ENCODE measurements at places on chromosomes 1 and 21. TPM values are rescaled to one million over a fixed set of nuclear protein-coding genes. Genes with fewer than 3 reads are reported as not detected.

Gene PLEKHG5
- polyA plus RNA-seq = 6.4 TPM

- DNase-seq = no peak
These were observed 115.4 kb upstream of the SERTAD4 start for GRCh38 chr1:210117198-210117597.

GRCh38 chr21:14115646-14116045 is 95.1 kb downstream of the LIPI start:
- DNase-seq = no peak

Gene S100A8
- polyA plus RNA-seq = 2,335 TPM

GRCh38 chr1:44168520-44169098 is 27.2 kb upstream of the KLF18 start:
- DNase-seq = no peak

Gene KRTAP19-2
- not detected for polyA plus RNA-seq

DNA sequence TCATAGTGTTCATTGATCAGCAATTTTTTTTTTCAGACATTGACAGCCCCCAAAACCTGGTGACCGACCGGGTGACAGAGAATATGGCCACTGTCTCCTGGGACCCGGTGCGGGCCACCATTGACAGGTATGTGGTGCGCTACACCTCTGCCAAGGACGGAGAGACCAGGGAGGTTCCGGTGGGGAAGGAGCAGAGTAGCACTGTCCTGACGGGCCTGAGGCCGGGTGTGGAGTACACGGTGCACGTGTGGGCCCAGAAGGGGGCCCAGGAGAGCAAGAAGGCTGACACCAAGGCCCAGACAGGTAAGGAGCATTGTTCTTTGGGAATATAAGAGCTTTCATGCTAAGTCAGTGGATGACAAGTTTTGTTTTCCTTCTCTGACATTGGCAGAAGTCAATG is 49.3 kb downstream of the TNN start:
- no peak for DNase-seq

GRCh38 chr21:29958551-29958950 is 18.8 kb upstream of the GRIK1 start:
- no peak for DNase-seq

Gene ZBED6
- 0.29 TPM for polyA plus RNA-seq

GRCh38 chr1:183089025-183089639 is 65.9 kb downstream of the LAMC1 start:
- no peak for DNase-seq

DNA sequence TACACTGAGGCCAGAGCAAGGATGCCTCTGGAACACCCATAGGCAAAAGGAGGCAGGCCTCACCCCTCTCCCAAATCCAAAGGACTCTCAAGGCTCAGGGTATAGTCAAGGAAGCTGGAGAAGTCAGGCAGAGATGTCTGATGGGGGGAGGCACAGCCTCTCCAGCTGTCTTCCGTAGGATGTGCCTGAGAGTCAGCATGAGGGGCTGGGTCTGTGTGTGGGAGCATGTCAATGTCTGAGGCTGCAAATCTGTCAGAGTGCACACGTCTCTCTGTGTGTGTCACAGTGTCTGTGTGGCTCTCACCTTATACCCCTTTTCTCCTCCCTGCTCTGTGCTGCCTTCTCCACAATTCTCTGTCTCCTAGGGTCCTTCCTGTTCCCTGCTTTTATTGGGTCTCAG is 4.0 kb downstream of the HPCAL4 start:
- DNase-seq = no peak

Gene DIPK1A
- polyA plus RNA-seq = 6.9 TPM

- DNase-seq = no peak
These were observed 23.2 kb downstream of the VPS26C start for GRCh38 chr21:37243961-37244360.

DNA sequence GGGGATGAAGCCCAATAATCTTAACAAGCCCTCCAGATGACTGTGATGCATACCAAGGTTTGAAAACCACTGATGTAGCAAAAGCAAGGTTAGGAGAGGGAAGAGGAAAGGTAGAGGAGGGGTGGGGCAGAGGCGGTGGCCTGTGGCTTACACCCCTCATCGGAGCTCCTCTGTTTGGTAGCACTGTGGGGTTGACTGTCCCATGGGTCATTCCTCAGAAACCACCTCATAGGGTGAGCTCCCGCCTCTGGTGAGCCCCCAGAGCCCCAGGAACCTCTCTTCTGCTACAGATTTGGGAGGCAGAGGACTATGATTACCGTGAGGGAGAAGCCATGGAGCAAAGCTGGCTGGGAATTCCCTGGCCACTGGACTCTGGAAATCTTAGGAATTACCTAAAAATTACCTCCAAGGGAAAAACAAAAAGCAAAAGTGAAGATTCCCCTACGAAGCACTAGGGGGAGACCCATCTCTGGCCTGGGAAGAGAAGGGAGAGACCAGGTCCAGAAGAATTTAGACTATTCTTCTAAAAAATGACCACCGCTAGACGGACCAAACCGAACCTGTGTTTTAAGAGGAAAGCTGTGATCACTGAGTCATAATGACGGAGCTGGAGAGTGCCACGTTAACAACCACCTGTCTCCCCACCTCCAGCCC is 1.5 kb upstream of the RASSF5 start:
- peak; percentile 39 for DNase-seq

GRCh38 chr1:154574716-154575115 is 7.1 kb downstream of the CHRNB2 start:
- DNase-seq = no peak

- peak; percentile 19 for DNase-seq
These were observed 9.3 kb downstream of the FAM151A start for GRCh38 chr1:54614024-54614423.

DNA sequence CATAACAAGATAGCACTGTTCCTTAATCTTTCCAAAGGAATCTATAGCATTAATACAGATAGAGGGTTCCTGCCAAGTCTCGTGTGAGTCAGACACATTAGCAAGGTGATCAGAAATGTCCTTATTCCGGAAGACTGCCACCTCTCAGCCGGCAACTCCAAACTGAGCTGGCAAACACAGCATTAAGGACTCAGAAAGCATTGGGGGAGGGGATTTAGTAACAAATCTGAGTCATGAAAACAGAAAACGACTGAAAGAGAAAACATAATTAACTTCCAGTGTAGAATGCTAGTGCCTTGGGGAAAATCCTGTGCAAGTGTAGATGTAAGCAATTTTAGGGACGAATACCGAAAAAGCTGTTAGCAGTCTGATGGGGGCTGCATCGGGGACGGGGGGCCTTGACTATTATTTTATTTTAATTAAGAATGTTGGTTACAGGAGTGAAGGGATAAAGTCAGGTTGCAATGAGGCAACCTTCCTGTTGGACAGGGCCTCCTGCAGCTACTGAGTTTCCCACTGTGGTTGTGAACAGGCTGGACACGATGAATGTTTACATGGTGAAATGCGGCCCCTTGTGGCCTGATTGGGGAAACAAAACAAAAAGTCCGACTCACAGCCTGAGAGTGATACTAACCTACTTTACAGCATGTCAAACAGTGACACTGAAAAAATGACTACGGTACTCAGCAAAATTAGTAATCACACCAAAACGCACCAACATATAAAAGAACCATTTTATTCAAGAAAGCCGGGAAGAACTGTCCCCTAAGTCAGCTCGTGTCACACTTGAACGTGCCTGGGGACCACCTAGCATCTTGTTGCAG is 20.7 kb downstream of the MIS18A start:
- no peak for DNase-seq

DNA sequence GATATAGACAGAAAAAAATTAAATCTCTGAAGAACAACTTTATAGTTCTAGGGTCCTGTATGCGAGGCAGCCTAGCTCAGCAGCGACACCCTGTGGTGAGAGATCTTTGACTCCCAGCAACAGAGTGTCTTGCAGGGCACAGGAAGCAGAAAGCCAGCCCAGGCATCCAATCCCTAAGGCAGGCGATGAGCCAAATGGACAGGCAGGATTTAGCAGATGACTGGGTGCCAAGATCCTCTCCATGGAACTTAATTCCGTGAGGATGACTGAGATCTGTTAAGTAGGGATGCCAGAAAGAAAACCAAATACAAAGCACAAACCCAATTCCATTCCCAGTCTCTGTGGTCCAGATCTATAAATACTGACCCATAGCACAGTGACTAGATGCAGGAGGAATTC is 38.8 kb downstream of the HLCS start:
- DNase-seq = peak; percentile 83

- no peak for DNase-seq
These were observed 31.3 kb downstream of the ZBTB8B start for GRCh38 chr1:32496127-32496526.

DNA sequence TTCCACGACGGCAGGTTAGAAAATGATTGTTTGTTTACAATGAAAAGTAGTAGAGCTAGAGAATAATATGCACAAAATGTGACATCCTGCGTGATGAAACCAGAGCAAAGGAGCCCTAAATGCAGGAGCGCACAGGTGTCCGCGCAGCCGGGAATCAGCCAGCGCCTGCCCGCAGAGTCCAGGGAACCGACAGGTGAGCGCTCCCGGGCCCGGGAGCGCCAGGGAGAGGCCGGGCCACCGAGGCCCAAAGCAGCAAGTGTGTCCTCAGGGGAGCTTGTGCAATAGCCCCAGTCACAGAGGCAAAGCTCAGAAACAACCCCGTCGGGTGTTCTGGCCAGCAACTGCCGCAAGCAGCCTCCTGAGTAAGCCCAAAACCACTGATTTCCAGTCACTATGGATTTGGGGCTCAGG is 789 bp upstream of the GALE start:
- DNase-seq = peak; percentile 84

- DNase-seq = peak; percentile 69
These were observed 7.3 kb upstream of the TAGLN2 start for GRCh38 chr1:159932296-159933285.

Gene TRIM67
- under 0.01 TPM for polyA plus RNA-seq

DNA sequence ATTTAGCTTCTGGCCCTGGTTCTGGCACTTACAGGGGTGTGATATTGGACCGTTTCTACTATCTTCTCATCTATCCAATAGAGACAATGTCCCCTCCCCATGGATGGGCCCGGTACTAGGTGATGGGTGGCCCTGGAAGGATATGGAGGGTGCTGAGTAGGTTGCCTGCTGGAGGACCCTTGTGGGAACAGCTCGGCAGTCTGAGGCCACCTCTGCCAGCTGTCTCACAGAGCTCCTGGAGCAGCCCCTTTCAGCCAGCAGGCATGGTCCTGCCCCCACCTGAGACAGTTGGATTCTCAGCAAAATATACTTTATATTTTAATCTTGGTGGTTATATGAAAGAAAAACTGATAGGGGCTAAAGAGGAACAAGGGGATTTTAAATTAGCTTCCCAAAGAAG is 101.0 kb upstream of the LMO4 start:
- DNase-seq = no peak

DNA sequence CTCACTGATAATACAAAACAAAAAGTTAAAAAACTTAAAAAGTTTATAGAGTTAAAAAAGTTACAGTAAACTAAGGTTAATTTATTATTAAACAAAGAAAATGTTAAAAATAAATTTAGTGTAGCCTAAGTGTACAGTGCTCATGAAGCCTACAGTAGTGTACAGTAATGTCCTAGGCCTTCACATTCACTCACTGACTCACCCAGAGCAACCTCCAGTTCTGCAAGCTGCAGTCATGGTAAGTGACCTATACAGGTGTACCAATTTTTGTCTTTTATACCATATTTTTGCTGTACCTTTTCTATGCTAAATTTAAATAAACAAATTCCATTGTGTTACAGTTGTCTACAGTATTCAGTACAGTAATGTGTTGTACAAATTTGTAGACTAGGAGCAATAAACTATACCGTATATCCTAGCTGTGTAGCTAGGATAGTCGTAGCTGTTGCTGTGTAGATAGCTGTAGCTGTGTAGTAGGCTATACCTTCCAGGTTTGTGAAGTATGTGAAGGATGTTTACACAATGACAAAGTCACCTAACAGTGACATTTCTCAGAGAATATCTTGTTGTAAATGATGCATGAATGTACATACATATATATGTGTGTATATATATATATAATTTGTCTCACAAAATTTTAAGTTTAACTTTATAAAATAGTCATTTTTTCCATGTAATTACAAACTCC is 140.2 kb downstream of the TGFB2 start:
- DNase-seq = no peak

Gene CSF1
- polyA plus RNA-seq = 8.1 TPM

DNA sequence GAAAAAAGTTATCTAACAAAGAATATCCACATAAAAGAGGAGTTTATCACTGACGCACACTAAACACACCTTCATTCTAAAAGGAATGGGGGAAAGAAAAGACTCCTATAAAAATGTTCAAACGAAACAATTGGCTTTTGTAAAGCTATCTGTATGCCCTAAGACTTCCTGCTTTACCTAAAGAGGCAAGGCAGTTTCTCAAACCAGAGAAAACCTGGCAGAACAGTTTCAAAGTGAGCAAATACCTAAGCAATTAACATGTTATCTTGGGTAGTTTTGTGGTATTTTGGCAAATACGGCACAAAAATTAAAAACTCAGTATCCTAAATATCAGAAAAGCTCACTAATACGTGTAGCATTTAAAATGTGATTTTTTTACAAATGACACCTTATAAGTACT is 1.9 kb downstream of the PUM1 start:
- DNase-seq = no peak

- no peak for DNase-seq
These were observed 52.5 kb downstream of the TTC13 start for GRCh38 chr1:230926182-230926581.

GRCh38 chr1:46133181-46133658 is 791 bp upstream of the PIK3R3 start:
- peak; percentile 93 for DNase-seq

Gene RGS16
- polyA plus RNA-seq = 3.0 TPM

All from spleen (tissue), 13 donors.